Stimulated activated CD4-positive, alpha-beta T cell treated with anti-CD3 and anti-CD28 coated beads, Interleukin-1b, Interleukin-23, amount 100 ng/mL, for 1 hour (primary cell): ENCODE measurements at places on chromosomes 11 and 22.

GRCh38 chr11:123517559-123518364 lies 87.7 kb downstream of the GRAMD1B start:
- no peak for DNase-seq

DNA sequence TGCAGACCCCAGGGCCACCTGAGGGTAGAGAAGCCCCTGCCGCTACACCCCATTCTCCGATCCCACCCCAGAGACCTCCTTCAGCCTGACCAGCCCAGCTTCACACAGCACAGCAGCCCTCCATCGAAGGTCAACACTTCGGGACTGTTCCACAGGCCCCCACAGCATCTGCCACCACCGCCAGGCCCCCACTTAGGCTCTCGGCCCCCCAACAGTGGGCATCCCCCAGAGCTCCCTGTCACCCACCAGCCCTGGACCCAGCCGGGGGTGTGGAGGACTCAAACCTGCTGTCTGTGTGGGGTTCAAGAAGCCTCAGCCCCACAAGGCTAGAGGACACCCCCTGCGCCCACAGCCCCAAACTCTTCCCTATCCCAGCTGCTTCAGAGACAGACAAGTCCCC lies 6.2 kb downstream of the SBF1 start:
- DNase-seq = no peak

- DNase-seq = no peak
Observed at GRCh38 chr11:76455331-76455730, 10.5 kb downstream of the EMSY start.

GRCh38 chr11:130436171-130436570 lies 7.8 kb upstream of the ADAMTS8 start:
- no peak for DNase-seq

GRCh38 chr11:60947700-60948099 lies 4.3 kb downstream of the SLC15A3 start:
- DNase-seq = no peak

DNA sequence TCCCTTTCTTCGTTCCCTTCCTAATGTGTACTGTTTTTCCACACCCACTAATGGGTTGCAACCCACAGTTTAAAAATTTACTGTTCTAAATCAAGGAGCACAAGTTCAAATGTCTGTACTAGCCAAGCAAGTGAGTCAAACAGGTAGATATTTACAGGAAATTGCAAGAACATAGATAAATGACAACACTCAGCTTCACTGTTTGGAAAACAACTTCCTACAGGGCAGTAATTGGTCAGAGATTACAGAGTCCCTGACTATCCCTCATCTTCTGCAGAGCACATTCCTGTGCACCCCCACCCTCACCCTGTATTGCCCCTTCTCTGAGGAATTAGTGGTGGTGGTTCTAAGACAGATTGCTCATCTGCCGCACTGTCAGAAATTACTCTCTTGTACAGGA lies 1.9 kb downstream of the SERPING1 start:
- DNase-seq = no peak

- no peak for DNase-seq
Observed at GRCh38 chr11:10844356-10844755, 13.5 kb downstream of the ZBED5 start.

DNA sequence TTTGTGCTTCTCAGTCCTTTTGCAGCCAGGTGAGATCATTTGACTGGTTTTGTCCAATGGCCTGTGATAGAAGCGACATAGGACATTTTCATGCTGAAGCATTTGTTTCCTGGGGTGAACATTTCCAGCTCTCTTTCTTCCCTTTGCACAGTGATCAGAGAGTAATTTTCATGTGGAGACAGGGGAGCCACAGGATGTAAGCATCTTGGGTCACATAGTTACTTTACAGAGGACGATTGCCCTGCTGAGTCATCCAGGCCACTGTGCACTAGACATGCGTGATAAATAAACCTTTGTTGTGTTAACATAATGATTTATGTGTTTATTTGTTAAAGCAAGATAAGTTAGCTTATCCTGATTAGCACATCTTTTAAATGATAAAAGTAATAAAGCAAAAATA lies 263.5 kb upstream of the CCDC179 start:
- DNase-seq = no peak

GRCh38 chr22:39469681-39470450 lies 13.1 kb downstream of the MGAT3 start:
- no peak for DNase-seq

- DNase-seq = no peak
Observed at GRCh38 chr22:48393041-48393370, 1434.7 kb downstream of the BRD1 start.

DNA sequence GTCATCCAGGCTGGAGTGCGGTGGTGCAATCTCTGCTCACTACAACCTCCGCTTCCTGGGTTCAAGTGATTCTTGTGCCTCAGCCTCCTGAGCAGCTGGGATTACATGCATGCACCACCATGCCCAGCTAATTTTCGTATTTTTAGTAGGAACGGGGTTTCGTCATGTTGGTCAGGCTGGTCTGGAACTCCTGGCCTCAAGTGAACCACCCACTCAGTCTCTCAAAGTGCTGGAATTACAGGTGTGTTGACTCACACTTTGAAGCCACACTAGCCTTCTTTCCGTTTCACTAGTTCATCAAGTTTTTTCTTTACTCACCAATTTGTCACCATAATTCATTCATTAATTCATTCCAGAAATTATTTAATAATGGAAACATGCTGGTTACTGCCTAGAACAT lies 298.4 kb upstream of the MTNR1B start:
- no peak for DNase-seq

GRCh38 chr11:73234471-73235181 lies 16.5 kb downstream of the P2RY2 start:
- no peak for DNase-seq

DNA sequence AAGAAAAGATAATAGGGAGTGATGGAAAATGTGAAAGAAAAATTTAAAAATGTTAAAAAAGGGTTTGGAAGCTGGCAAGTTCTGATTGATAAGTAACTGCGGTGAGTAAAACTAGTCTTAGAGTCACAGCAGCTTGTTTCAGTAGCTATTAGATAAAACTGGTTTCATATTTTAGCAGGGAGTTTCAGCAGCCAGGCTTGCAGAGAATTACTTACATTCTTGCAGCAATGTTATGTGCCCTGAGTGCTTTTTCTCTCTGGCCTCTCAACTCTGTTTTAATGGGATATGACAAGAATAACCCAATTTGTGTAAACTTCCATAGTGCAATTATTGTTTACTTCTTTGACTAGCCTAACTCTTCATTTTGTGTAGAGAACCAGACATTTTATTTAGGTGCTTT lies 33.6 kb downstream of the PPME1 start:
- DNase-seq = no peak

DNA sequence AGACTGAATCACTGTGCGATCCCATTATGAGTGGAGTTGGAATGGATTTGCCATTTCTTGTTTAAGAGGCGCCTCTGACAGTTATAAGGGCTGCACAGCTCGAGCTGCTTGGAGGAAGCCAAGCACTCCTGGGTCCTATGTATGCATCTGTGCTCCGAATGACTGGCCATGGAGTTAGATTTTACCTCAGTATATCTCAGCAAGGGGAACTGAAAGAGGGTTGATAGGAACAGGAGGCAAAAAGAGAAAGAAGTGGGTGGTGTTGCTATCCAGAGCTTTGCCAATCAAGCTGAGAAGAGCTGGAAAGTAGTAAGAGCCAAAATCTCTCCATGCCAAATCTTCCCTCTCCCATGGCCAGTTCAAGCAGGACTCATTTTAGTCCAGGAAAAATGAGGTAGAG lies 632.0 kb upstream of the KIRREL3 start:
- no peak for DNase-seq

- no peak for DNase-seq
Observed at GRCh38 chr22:38240734-38241252, 32.0 kb downstream of the TMEM184B start.

DNA sequence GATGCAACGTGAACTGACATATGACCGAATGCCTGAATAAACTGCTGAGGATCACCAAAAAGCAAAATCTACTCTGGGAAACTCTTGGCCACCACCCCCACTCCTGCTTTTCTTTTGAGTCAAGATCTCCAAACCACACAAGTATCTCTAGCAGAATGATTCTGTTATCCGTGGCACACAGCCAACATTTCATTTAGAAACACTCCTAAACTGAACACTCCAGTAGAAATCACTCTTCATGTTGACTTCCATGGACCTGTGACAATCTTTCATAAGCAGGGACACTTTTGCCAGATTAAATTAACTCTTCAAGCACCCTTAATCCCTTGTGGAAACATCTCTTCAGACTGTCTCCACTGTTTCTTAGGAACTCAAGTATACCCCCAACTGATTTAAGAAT lies 44.4 kb downstream of the VSIG10L2 start:
- no peak for DNase-seq

GRCh38 chr11:78427615-78428265 lies 10.1 kb upstream of the GAB2 start:
- DNase-seq = no peak

DNA sequence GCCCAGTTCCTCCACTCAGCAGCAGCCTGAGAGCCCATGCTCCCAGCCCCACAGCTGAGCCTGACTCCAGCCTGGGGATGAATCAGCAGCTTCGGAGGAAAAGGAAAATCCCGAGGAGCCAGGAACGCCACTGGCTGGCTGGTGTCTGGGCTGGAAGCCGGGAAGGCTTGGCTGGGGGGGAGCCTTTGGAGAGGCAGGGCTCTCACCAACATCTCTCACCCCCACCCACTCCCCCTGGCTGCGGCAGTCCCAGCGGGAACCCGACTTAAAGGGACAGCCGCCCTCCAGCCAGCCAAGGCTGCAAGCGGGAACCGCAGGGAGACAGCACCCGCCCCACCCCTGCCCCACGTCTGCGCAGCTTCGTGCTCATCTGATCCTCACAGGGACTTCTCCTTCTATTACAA lies 28.4 kb downstream of the KIAA0930 start:
- no peak for DNase-seq

DNA sequence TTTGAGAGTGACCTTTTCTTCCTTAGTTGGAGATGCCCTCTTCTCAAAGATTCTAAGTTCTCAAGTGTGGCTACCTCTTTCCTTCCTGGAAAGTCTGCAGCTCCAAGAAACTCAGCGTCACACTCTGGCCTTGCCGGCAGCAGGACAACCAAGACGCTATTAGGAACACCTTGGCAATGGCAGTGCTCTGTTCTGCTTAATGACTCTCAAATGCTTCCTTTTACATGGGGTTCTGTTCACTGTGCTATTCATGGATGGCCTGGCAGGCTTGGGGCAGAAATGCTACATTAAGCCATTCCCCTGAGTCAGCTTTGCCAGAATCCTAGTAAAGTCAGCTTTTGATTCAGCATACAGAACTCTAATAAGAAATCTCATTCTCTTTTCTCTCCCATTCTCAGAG lies 25.9 kb downstream of the LARGE2 start:
- DNase-seq = no peak

GRCh38 chr11:46719048-46719542 lies at the start of gene F2:
Gene F2 (plus strand): TSS chr11:46719213. CDS start chr11:46719236, 23 bp downstream.
- DNase-seq = no peak

DNA sequence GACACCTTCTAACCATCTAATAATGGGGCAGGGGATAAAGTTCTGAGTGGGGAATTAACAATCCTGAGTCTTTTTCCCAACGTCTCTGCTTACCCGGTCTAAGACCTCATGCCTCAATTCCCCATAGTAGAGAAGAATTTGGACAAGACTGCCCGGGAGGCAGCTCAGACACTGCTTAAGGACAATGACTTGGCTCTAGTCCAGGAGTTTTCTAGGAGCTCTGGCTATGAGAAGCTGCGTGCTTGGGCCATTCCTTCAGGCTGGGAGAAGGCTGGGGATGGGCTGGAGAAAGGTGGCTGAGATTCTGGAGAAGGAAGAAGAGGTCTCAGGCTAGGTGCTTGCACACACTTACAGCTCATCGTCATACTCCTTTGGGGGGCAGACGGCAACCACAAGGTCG lies 19.8 kb upstream of the ABCC8 start:
- DNase-seq = no peak

DNA sequence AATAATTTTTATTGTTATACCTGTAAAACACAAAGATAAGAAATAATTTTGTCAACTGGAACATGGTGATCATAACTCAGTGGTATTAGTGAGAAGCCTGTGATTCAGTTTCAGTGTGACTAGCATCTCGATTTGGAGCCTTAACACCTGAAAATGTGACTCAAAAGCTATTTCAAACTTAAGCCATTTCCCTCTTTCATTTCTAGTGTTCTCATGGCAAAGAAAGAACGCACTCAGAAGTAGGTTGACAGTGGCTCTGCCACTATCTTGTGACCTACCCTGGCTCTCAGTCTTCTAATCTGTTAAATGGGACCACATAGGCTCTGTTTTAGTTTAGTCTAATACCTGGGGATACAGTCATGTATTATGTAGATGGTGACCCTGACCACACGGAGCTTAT lies 62.7 kb downstream of the ISX start:
- DNase-seq = no peak

DNA sequence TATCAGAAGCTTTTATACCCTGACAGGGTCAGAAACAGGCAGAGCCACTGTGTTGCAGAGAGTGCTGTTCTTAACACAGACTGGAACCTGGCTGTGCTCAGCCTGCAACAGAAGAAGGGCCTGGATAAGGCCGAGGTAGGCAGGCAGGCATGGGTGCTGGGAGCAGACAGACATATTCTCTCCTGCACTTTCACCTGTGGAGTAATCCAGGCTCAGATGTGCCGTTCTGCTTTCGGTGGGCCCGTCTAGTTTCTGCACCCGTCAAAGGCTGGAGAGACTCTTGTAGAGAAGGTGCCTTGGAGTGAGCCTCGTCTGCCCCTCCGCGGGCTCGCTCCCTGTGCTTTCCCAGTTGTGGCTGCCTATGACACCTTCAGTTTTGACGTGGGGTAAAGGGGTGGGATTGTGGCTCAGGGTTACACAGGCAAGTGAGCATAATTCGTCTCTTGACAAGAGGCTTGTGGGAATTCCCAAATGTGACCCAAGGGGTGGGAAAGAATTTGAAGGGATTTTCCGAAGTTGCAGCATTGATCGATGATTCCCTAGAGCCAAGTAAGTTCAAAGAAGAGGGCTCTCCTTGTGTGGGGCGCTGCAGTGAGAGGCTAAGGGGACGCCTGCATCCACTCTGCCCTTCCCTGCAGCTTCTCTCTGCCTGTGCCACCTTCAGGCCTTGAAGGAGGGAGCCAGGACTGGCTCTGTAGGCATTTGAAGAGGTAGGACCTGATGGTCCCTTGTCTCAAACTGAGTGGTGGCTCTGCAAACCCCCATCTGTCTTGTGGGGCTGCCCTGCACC lies 16.2 kb upstream of the ST3GAL4 start:
- DNase-seq = no peak

DNA sequence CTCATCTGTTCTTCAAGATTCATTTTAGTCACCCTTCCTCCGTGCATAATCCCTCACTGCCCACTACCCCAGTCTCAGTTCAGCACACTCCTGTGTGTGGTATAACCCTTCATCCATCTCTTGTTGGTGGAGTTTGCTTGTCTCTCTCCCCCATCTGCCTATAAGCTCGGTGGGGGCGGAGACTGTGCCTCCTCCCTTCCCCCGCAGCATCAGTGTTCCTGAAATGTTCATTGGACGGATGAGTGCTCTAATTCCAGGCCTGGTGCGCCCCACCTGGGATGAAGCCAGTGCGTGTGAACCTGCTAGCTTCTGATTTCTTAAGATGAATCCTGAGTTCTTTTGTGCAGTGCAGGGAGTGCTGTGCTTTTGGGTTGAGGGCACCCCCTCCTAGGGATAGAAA lies 100.0 kb downstream of the GRIK4 start:
- DNase-seq = no peak
